LoVo (cell line): ENCODE measurements at places on chromosomes 12 and 14.
A peak's percentile ranks its signal among the peaks of the same experiment; 100 is the strongest.

DNA sequence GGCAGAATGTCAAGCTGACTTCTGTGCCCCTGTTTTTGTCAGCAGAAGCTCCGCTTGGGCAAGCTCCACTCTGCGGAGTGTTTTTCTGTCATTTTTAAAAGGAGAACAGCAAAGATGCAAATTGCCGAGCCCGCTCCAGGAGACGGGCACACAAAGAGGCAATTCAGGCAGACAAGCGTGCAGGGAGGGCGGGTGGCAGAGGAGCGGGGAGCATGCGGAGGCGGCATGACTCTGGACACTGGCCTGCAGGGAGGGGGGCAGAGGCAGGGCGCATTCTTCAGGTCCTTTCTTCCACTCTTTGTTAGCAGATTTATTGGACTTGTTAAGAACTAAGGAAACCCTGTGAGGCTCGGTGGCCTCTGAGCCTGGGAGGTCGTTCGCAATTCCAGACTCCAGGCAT, 187.3 kb upstream of the RMST start:
- DNase-seq = no peak

GRCh38 chr12:8860165-8860961, 37.9 kb downstream of the A2ML1 start:
- DNase-seq = peak; percentile 37

- DNase-seq = peak; percentile 39
Measured at GRCh38 chr12:96989916-96990315, 82.9 kb downstream of the NEDD1 start.

- DNase-seq = no peak
Measured at GRCh38 chr12:91093341-91093740, 18.0 kb downstream of the LUM start.

GRCh38 chr12:75747572-75748021, 236.2 kb upstream of the KRR1 start:
- DNase-seq = no peak

GRCh38 chr12:121894633-121895032, 6.0 kb downstream of the PSMD9 start:
- no peak for DNase-seq

DNA sequence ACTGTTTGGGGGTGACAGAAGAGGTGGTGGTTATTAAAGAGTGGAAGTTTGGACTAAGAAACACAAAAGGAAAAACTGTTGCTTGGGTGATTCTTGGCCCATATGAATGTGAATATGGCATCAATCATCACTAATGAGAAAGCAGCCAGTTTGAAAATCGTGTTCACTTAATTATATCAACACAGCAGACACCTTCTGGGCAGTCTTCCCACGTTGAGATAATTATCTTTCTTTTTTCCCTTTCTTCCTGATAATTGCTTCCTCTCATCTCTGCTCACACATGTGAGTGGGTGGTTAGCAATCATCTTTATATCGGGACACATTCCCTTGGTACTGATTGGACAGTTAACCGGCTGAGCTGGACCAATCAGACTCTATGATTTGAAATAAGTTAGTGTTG, 539.7 kb downstream of the AACS start:
- DNase-seq = no peak

DNA sequence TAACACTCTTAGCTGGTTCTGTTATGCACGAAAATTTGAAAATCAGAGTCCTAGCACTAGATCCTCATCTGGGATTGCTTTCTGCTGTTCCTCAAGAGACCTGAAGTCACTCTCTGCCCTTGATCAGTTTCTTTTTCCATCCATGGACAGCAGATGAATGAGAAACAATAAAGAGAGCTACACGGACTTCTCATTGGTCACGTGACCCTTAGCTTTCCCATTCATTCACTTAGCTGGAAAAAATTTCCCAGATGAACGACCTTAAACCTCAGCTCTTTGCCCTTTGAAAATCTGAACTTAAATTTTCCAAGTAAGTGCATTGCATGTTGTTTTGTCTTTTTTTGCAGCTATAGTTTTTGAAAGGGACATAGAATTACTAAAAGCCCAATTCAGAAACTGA, 27.2 kb upstream of the RGS6 start:
- no peak for DNase-seq

DNA sequence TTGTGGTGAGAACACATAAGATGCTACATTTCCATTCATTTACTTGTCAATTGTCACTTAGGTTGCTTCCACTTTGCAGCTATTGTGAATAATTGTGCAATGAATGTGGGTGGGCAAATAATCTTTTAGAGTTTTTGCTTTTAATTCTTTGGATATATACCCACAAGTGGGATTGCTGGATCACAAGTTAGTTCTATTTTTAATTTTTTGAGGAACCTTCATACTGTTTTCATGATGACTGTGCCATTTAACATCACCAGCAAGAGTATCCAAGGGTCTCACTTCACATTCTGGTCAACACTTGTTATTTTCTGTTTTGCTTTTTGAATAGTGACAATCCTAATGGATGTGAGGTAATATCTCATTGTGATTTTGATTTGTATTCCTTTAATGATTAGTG, 10.5 kb downstream of the CLEC6A start:
- no peak for DNase-seq

DNA sequence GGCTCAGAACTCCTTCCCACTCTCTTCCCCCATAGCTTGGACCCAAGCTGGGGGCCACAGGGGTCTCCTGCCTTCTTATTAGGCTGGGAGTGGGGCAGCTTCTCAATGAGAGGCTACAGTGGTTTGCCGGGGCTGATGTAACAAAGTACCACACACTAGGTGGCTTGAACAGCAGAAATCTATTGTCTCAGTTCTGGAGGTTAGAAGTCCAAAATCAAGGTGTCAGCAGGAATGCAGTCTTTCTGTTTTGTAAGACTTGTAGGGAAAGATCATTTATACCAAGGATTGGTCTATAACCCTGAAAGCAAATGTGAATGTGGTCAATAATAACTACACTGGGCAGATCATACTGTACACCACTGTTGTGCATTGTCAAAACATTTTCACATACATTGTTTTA, 124.5 kb upstream of the ARHGAP5 start:
- no peak for DNase-seq

- no peak for DNase-seq
Measured at GRCh38 chr12:107361970-107362369, 268.6 kb upstream of the CRY1 start.

DNA sequence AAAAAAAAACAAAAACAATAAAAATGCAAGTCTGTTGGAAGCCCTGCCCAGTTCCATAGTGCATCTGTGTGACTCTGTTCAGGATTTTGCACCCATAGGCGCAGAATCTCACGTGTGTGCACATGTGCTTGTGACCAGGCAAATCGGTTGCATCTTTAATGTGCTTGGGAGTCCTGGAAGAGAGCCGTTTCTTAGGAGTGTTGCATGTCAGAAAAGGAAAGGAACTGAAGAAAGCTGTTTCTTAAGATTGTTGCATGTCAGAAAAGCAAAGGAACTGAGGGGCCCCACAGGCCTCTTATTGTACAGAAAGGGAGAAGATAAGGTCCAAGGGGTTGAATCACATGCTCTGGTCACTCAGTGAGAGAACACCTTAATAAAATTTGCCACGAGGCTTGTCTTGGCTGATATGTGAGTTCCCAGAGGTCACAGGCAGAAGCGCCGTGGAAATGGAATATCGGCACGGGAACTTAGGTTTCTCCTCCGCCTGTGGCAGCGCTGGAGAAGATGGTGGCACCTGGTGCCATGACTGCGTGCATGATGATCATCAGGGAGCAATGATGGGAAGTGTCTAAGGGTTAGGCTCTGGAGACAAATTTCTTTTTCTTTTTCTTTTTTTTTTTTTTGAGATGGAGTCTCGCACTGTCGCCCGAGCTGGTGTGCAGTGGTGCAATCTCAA, 90.0 kb downstream of the LRRC74A start:
- no peak for DNase-seq

GRCh38 chr14:30214461-30215090, 286.9 kb upstream of the PRKD1 start:
- DNase-seq = peak; percentile 58

GRCh38 chr12:32010631-32011336, 51.6 kb downstream of the RESF1 start:
- DNase-seq = no peak

DNA sequence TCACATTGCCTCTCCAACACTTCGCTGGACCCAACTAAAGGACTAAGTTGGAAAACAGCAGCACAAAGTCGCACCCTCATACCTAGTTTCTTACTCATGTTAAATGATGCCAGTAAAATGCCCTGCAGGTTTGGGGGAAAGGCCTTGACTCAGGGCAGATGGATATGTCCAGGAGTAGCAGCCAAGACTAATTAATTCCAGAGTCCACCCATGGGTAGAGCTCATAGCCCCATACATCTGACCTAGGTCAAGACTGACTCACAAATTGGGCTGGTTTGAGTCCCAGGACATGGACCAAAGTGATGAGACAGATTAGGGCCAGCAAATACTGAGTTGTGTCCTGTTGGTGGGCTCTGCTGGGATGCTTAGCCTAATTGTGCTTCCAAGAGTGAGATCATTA, 224.0 kb upstream of the BTG1 start:
- peak; percentile 21 for DNase-seq

DNA sequence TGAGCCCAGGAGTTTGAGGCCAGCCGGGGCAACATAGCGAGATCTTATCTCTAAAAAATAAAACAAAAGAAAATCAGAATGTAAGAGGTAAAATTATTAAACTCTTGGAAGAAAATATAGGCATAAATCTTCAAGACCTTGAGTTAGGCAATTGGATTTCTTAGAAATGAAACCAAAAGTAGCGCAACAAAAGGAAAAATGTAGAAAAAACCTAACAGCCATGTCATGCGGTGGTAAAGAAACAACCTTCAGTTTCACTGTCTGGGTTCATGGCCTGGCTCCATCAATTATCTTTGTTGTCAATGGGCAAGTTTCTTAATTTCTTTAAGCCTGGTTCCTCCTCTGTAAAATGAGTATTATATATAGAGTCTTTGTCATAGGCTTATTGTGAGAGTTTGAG, 5.6 kb upstream of the GCH1 start:
- DNase-seq = no peak

GRCh38 chr12:104605685-104606084, 148.9 kb downstream of the CHST11 start:
- no peak for DNase-seq

DNA sequence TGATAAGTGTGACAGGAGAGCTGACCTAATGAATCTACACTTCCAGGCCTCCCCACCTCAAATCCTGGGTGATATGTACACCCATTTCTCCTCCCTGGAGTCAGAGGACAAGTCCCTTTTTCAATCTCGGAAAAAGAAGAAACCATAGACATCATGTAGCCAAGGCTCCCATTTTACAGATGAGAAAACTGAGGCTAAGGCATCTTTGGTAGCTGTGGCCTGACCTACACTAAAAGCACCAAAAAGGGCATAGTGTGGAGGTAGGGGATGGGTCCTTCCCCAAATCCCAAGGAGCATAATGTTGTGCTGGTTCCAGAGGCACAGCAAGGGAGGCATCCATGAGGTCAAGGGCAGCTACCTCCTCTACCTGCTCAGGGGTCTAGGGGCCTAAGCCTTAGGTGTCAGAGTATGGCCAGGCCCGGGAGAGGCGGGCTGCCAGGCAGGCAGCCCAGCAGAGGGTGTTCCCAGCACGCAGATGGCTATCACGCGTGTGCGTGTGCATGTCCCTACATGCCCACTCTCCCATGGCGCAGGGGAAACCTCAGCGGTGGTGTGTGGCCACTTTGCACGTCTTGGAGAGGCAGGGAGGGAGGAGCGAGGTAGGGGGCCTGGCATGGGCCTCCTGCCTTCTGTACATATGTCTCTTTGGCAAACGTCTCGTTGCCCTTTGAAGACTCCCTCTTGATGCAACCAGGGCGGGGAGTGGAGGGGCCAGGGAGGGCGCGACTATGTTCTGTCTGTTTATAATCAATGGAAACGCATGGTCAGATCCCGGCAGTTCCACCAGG, 2.5 kb downstream of the PGF start:
- DNase-seq = no peak

GRCh38 chr14:102686196-102686801, 91.0 kb upstream of the TRAF3 start:
- DNase-seq = no peak

DNA sequence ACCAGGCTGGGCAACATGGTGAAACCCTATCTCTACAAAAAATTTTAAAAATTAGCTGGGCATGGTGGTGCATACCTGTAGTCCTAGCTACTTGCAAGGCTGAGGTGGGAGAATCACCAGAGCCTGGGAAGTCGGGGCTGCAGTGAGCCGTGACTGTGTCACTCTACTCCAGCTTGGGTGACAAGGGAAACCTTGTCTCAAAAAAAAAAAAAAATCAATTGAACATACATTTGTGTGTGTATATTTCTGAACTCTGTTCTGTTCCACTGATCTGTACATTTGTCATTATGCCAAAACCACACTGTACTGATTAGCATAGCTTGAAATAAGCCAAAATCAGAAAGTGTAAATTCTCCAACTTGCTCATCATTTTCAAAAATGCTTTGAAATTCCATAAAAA, 254.6 kb downstream of the SOX5 start:
- no peak for DNase-seq

- no peak for DNase-seq
Measured at GRCh38 chr14:50855558-50855957, 16.3 kb upstream of the ABHD12B start.
